Activated CD4-positive, alpha-beta T cell treated with anti-CD3 and anti-CD28 coated beads for 1 hour (primary cell): ENCODE measurements at places on chromosomes 2 and 18.

DNA sequence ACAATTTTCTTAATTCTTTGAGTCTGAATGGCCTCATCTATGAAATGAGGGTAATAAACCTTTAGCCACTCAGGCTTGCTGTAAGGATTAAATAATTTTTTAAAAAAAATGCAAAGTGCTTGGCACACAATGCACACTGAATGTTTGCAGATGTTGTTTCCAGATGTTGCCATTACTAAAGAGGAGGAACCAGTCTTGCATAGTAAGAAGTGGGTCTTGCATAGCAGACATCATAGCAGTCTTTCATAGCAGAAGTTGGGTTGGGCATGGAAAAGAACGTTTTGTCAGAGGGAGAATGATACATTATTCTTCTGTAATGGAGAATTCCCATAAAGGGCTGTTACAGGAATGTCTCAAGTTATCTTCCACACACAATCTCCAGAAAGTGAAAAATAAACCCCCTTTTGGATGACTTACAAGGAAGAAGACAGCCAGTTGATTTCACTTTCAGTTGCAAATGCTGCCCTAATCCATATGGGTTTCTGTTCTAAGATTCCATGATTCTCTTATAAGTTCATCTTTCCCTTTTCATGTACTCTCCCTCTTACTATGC, 327.7 kb downstream of the SUCLG1 start:
- DNase-seq, result no peak

GRCh38 chr2:119028327-119029174, 86.6 kb downstream of the MARCO start:
- no peak for DNase-seq

DNA sequence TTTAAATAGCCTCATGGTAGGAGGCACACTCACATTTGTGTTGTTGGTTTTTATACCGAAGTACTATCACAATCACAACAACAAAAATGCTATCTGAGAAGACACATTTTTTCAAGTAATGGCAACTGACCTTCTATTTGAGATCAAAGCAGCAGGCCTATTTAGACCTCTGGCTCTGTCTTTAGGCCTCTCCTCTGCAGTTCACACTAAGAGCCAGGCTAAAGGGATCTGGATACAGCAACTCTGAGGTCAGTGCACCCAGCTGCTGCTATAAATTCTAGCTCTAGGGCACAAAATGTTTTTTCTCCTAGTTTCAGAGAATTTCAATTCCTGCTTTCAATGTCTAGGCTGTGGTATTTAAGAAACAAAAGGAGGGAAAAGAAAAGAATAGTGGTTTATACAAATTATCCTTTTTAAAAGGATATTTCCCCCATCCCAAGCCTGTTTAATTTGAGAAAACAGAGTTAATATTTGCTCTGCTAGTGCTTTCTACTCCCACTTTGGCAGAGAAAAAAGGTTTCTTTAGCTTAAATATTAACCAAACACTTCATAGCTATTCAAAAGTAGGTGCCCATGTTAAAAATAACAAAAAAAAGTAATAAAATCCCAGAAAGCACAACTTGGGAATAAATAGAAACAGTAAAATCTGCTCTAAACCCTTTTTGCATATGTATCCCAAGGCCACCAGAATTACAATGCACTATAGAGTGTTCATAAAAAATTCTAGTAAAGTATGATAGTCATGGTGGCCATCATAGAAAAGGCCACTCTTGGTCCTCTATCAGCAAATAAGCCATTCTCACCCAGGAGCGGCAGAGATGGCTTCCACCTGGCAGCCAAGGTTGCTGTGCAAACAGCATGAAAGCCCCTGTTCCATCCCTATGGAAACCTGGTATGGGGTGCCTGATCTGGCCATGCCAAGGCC, 293.6 kb upstream of the SESTD1 start:
- DNase-seq, result no peak

DNA sequence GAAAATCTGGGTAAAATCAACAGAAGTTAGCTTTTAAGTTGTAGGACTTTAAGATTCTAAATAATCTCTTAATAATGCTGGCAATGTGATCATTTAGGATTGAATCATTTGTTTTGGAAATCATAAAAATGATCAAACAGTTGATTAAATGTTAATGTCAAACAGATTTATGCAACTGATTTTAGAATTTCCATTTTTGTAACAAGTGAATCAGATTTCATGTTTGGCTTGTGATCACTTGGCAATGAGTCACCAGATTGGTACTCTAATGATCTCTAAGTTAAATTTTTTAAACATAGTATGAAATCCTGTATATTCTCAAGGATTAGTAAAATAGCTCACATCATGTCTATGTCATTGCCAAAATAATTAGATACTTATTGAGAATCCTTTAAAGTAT, 50.1 kb upstream of the UNC80 start:
- DNase-seq, result no peak

- DNase-seq, result no peak
Observed at GRCh38 chr2:38590053-38590452, 12.7 kb downstream of the HNRNPLL start.

- no peak for DNase-seq
Observed at GRCh38 chr2:203861197-203861596, 6.4 kb upstream of the CTLA4 start.

DNA sequence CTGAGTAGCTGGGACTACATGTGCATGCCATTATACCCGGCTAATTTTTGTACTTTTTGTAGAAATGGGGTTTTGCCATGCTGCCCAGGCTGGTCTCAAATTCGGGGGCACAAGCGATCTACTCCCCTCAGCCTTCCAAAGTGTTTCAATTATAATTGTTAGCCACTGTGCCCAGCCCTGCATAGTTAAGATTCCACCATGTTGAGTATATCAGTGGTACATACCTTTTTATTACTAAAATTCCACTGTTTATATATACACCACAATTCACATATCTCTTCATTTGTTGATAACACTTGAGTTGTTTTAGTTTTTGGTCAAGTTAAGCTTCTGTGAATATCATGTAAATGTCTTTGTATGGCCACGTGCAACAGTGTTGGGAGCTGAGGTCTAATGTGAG, 12.8 kb upstream of the FMNL2 start:
- DNase-seq, result no peak

DNA sequence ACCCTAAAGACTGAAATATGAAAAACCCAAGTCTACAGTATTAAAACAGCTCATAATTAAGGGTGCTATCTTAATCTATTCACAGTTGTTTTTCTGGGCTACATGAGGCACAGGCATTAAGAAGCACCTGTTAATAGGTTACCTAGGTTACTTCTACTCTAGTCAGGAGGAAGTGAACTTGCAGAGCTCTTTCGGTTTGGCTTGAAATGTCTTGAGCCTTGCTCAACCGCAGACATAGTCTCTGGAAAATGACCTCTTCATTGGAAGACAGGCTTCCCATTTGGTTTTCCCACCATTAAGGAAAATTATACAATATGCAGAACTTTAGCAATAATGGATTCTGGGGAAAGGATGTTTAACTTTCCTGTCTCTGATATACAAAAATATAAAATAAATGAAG, 142.3 kb upstream of the KCNJ3 start:
- no peak for DNase-seq

DNA sequence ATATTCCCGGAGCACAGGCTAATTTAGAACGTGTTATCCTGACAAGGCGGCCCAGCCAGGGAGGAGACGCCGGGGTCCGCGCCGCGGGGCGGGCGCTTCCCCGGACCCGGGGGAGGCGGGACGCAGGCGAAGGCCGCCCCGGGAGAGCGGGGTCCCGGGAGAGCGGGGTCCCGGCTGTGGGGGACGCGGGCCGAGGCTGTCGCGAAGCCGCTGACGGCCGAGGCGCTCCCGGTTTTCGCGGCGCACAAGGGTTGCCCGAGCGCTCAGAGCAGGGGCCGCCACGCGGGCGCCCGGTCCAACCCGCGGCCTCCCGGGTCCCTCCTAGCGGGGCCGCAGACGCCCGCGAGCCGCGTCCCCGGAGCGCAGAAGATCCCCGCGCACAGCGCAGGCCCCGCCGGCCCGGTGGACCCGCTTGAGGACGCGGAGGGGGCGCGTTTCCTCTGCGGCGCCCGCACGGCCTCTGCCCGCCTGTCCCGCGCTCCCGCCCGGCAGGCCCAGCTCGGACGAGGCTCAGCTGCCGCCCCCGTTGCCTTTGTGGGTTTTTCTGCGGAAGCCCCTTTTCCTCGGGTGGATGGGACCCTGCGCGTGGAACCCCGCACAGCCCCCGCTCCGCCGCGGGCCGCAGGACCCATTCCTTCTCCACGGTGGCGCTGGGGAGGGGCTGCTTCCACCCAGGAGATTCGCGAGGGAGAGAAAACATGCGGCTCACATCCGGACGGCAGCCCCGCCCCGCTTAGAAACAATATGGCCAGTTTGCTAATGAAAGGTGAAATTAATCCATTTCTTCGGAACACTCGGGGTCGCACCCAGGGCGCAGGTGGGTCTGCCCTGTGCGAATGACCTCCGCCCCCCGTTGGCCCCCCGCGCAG, 9.6 kb upstream of the KCNG2 start:
- no peak for DNase-seq

DNA sequence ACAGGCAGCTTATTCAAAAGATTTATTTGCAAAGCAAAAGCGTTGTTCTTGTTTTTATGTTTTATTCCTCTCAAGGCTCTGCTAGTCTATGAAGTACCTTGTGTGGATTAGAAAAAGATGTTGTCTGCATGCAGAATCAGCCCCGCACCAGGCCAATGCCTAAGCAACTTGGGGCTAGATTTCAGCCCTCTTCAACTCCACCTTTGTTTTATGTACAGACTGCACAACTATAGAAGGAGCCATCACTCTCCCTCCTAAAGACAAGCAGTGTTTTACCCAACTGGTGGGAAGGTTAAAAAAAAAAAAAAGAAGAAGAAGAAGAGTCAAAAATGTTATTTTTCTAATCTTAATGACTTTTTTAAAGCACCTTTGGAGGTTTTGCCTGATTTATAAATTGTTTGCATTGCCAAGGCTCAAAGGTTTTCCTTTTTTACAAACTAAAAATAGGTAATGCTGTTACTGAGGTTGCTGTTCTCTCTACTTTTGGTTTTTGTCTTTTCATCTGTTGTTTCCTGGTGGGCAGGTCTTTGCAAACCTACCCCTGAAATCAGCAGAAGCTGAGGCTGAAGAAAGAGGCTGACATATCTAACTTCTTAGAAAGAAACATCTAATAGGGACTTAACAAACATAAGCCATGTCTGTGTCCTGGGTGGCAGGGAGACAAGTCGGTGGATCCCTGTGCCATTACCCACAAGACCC, 164.0 kb downstream of the SLC39A10 start:
- no peak for DNase-seq

- DNase-seq, result no peak
Observed at GRCh38 chr2:66748939-66749338, 314.0 kb downstream of the MEIS1 start.

- DNase-seq, result no peak
Observed at GRCh38 chr2:102145934-102146333, 3.4 kb downstream of the IL1R1 start.

- DNase-seq, result no peak
Observed at GRCh38 chr2:64318476-64318748, 135.6 kb upstream of the LGALSL start.

DNA sequence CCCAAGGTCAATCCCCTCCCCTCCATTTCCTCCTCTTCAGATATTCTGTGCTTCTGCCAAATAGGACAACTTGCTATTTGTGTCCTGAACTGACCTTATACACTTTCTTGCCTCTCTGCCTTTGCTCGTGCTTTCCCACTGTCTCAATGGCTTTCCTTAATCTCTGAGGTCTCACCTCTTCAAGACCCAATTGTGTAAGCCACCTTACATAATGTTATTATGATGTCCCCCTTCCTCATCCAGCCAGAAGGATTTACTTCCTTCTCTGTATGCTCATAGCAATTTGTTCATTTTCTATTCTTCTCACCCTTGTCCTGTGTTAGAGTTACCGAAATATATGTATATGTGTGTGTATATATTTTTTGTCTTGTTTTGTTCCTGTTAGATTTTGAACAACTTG, 26.9 kb upstream of the DARS1 start:
- no peak for DNase-seq

GRCh38 chr2:151922845-151923666, 94.8 kb upstream of the ARL5A start:
- no peak for DNase-seq

GRCh38 chr18:54388203-54389142, 30.8 kb downstream of the C18orf54 start:
- DNase-seq, result no peak

GRCh38 chr2:219056176-219056895, 4.4 kb downstream of the IHH start:
- DNase-seq, result no peak

GRCh38 chr2:180158961-180159360, 151.9 kb upstream of the CWC22 start:
- no peak for DNase-seq

DNA sequence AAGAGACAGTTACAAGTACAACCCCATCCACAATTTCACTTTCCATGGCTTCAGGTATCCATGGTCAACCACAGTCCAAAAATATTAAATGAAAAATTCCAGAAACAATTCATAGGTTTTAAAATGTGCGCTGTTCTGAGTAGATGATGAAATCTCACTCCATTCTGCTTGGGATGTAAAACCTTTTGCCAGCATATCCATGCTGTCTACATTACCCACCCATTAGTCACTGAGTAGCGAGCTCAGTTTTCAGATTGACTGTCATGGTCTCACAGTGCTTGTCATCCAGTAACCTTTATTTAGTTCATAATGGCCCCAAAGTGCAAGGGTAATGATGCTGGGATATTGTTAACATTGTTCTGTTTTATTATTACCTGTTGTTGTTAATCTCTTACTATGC, 40.5 kb downstream of the SMAD4 start:
- no peak for DNase-seq

GRCh38 chr2:224428787-224429440, 27.0 kb upstream of the FAM124B start:
- no peak for DNase-seq

- no peak for DNase-seq
Observed at GRCh38 chr2:72051971-72052505, 95.6 kb downstream of the CYP26B1 start.

GRCh38 chr2:83850071-83850725, 608.9 kb downstream of the SUCLG1 start:
- no peak for DNase-seq

DNA sequence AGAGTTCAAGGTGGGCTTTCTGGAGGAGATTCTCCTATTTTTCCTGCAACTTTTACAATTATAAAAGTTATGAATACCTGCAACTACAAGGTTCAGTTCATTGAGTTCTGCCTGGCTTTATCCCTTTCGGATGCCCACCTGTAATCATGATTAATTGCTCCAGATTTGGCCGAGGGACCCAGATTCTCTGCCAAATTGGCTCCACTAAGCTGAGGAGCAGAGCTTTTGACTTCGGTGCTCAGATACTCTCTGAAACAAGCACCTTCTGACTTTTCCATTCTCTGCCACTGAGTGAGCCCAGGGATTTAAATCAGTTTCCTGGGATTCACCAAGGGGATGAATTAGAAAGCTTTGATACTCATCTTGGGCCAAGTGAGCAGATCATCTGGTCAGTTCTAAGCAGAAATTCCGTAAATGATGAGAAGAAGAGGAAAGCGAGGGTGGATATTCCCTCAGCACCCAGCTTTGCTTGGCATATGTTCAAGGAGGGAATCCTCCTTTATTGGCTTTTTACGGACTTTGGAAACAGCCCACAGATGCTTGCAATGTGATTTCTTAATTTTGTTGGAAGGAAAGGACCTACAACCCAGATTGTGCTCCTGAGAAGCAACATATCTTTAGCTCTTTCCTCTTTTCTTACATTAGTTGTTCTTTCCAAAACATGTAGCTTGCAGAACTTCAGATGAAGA, 179.2 kb downstream of the SETBP1 start:
- no peak for DNase-seq
